ENCODE measurements at places on chromosomes 3 and 15.

DNA sequence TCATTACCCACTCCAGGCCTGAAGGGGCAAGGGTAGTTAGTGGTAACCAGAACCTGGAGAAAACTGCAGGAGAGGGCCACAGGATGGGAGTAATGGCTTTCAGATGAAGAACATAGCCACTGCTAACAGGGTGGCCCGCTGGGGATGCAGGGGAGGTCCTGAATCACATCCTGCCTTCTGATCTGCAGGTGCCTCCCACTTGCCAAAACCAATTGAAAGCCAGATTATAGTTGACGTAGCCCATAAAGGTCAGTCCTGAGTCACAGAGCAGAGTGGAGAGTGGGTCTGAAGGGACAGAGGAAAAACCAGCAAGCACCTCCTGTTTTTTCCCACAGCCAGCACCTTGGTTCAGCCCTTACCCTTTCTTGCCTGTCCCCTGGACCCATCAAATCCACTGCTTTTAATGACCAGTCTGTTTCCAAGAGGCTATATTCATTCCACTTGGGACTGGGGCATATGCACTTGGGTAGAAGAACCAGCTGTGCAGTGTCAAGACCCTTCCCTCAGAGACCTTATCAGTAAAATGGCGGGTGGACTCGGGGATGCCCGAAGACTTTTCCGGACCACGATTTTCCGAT is 646 bp upstream of the SLC35G2 start:
- DNase-seq, result peak; percentile 31

DNA sequence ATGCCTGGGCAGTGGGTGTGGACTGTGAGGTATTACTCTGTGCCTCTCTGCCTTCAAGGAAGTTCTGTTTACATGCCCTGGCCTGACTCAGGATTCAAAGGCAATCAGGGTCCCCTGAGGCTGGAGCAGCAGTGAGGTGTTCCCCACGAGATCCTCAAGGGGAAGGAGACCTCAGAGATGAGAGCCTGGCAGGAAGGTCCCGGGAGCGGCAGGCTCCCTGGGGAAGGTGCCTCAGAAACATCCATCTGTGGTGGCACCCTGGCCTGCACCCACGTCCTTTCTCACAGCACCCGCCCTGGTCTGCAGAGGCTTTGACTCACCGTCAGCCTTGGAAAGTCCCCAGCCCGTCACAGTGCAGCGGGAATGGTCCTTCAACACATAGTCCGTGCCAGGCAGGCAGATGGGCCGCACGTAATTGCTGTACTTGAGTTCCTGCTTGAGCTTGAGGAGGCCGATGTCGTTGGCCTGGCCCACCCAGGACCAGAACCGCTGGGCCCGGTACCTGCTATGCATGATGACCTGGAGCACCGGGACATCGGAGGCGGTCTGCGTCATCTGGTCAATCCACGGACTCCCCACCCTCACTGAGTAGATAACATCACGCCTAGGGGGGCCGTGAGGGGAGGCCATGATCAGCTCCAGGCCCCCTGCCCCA is 3.6 kb downstream of the PRSS50 start:
- DNase-seq, result no peak

DNA sequence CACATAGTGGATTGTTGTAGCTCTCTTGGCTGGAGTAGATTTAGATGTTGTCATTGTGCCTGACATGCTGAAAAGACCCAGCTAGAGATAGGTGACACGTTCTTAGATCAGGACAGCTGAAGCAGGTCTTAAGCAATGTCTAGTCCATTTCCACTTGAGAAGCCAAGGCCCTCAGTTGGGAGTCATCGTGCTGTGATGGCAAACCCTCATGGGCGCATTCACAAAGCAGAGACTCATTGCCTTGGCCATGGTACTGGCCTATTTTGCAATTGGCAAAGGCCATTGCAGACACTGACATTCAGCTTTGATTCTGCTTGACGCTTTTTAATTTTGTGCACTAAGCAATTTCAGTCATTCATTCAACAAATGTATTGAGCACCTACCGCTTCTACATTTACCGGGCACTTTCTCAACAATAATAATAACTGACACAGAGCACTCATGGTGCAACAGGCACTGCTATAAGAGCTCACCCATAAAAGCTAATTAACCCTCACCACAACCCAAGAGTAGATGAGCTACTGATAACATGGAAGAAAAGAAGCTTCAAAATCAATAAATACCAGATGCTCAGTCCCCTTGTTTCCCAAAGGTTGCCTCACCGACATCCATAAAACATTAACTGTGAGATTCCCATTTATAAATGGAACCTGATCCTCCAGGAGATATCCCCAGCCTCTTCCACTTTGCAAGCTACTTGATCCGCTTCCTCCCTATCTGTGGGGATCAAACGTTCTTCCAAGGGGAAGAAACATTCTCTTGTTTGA is 200.1 kb downstream of the TLE3 start:
- no peak for DNase-seq

DNA sequence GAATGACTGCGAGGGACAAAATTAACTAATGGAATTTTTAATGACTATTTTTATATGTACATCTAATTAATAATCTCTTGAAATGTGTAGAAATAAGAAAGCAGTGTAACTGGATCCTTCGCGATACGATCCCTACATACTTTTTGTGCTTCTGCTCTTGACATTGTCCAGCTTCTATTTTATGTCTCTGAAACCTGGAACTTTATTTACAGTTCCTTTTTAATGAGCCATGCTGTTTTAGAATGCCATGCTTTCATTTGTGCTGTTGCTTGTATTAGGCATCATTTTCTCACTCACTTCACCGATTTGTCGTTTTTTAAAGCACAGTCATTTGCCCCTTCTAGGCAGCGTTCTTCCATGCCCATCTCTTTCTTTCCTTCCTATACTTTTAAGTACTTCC is 301.3 kb downstream of the EDEM1 start:
- no peak for DNase-seq

DNA sequence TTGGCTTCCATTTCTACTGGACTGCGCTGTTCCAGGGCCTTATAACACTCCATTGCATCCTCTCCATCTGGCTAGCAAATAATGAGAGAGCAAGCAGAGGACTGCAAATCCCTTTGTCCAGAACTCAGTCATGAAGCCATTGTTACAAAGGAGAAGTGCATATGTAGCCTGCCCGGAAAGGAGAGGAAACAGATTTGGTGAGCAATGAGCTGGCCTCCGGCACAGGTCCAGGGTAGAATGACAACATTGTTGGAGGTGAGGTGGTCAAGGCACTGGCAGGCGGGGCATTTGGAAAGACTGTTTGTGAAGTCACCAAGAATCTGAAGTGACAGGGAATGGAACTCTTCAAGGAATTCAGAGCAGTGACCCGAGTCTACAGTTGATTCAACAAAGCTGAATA is 25.0 kb upstream of the ATP1B3 start:
- no peak for DNase-seq
